DMS53 (cell line): ENCODE measurements at places on chromosomes 13 and 19.

GRCh38 chr13:101846249-101846648 lies 393.8 kb downstream of the ITGBL1 start:
- no peak for DNase-seq

DNA sequence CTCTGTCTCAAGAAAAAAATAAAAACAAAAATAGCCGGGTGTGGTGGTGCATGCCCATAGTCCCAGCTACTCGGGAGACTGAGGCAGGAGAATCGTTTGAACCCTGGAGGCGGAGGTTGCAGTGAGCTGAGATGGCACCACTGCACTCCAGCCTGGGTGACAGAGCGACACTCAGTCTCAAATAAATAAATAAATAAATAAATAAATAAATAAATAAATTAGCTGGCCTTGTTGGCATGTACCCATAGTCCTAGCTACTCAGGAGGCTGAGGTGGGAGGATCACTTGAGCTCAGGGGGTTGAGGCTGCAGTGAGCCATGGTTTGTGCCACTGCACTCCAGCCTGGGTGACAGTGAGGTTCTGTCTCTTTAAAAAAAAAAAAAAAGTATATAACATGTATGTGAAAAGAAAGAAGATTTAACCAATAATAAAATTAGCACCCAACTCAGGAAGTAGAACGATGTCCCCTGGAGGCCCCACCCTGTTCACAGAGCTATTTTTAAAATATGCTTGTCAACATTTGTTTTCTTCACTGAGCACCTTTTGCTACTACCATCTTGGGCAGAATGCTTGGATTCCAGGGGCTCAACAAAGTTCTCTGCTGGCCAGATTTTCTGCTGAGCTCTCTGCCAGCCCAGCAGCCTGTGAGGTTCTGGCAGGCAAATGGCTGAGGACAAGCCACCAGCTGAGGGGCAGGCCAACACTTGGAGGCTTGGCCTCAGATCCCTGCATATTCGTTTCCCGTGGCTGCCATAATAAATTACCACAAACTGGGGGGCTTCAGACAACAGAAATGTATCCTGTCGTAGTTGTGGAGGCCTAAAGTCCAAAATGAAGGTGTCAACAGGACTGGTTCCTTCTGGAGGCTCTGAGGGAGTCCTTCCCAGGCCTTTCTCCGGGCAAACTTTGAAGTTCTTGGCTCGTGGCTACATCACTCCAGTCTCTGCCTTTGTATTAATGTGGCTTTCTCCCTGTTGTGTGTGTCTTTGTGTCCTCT lies 5.2 kb downstream of the SLC25A42 start:
- no peak for DNase-seq

- DNase-seq, result no peak
These were observed 8.8 kb downstream of the EDNRB start for GRCh38 chr13:77909827-77910226.

DNA sequence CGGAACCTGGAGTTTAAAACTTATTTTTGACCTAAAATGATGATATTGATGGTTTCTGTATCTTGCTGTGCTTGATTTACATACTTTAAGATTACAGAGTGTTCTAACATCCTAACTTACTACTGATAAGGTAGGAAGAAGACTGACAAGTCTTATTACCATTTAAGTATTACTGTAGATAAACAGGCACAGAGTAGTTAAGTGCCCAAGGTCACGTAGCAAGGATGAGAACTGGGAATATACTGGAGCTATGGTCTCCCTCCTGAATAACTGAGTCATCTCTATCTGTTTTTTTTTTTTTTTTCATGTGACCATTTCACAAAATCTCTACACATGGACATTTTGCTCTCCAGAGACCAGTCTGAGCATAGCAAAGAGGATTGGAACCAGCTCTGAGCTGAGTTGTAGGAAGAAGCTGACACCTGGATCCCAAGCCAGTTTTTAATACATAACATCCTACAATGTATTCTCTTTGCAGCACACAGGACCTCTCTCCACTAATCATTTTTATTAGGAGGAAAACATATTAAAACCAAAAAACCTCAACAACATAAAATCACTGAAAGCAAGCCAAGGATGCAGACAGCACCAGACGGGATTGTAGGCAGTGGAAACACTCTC lies 173.5 kb downstream of the DNAJC15 start:
- DNase-seq, result no peak

- DNase-seq, result peak; percentile 69
These were observed 463.8 kb downstream of the ITGBL1 start for GRCh38 chr13:101916108-101916774.

- DNase-seq, result no peak
These were observed 82.5 kb downstream of the AKAP11 start for GRCh38 chr13:42354241-42355091.

DNA sequence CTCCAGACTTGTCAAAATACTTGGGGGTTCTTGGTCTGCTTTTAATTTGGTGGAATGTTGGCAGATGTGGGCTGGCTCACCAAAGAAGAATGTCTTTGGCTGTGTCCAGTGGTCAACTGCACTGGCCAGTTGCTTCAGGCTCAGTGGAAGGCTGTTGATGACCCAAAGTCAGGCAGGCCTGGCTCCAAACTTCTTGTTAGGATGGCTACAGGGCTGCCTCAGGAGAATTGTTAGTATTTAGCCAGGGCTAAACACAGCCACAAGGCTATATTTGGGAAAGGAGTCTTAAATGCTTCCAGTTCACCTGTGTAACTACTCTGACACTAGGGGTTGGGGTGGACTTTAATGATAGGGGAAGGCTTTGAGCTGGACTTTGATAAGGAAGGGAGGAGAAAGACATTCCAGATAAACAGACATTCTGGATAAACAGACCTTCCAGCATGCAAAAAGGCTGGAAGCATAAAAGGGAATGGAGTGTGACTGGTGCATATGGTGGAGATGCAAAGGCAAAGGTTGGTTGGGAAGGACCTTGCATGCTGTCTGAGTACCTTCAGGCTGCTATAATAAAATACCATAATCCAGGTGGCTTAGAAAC lies 116.8 kb downstream of the FOXO1 start:
- DNase-seq, result no peak
